Fibroblast of skin of back (primary cell): ENCODE measurements at places on chromosomes 12 and 14.
A peak's percentile ranks its signal among the peaks of the same experiment; 100 is the strongest.

DNA sequence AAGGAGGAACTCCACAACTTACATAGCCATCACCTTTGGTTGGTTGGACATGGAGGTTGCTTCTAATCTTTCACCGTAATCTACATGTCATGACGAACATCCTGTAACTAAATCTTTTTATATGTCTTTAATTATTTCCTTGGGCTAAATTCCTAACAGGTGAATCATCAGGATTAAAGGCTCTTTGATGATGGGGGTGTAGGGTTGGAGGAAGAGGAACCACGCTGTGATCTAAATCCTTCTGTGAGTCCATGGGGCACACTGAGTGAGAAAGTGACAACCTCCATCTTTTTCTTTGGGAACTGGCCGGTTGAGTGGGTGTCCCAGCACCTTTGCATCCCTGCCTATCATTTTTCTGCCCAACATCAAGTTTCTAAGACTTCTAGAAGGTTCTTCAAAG, 31.1 kb upstream of the MAP1LC3B2 start:
- peak; percentile 80 for DNase-seq

- DNase-seq, result no peak
Measured at GRCh38 chr14:100065111-100065871, at the start of gene EVL. TSS of gene EVL (plus strand) at chr14:100065422. CDS start at chr14:100065501, 79 bp downstream.

- no peak for DNase-seq
Measured at GRCh38 chr12:119328111-119328510, 6.4 kb upstream of the CCDC60 start.

DNA sequence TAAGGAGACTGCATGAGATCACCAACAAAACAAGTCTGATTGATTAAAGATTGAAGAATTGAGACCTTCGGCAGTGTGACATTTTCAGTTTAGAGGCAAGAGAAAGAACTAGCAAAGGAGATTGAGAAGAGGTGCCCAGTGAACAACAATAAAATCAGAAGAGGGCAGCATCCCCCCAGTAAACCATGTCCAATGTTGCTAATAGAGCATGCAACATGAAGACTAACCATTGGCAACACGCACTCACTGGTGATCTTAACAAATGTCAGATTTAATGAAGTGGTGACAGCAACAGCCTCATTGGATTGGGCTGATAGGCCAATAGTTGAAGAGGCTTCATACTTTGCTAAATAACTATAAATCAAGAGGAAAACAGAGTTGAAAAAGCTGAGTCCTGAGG, 20.7 kb upstream of the TAS2R14 start:
- DNase-seq, result no peak

DNA sequence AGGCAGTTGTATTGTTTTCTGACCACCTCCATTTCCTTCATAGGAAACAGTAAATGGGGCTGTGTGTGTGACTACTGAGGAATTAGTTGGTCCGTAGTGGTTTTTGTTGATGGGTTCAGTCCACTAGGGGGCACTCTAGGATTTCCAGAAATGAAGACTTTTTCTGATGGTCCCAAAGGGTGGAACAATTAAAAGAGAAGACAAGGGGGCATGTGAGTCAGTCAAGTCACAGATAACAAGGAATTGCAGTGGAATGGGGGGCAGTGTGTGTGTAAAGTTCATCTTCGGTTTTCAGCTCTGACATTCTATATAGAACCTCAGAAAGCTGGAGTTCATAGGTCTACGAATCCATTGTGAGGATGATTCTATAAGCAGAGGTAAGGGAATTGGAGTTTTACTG, 186.6 kb upstream of the OR4E1 start:
- DNase-seq, result peak; percentile 1

DNA sequence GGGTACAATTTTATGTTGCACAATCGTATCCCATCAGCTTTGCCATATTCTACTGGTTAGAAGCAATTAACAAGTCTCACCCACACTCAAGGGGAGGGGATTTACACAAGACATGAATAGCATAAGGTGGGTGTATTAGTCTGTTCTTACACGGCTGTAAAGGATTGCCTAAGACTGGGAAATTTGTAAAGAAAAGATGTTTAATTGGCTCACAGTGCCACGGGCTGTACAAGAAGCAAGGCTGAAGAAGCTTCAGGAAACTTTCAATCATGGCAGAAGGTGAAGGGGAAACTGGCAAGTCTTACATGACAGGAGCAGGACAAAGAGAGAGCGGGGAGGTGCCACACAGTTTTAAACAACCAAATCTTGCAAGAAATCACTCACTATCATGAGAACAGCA, 231.8 kb upstream of the AMIGO2 start:
- no peak for DNase-seq

DNA sequence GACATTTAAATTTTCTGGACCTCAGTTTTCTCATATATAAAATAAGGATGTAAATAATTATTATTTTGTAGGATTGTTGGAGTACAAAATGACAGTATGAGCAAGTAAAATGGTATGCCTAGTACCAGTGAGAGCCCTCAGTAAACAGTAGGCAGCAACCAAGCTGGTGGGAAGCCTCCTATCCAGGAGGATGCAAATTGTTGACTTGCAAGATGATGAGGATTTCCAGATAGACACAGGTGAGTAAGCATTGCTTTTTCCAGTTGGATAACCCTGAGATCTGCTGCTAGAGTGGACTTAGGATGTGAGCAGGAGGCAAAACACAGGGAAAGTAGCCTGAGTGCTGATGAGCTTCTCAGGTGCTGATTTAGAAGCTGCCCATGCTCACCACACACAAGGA, 28.2 kb upstream of the AMIGO2 start:
- no peak for DNase-seq

DNA sequence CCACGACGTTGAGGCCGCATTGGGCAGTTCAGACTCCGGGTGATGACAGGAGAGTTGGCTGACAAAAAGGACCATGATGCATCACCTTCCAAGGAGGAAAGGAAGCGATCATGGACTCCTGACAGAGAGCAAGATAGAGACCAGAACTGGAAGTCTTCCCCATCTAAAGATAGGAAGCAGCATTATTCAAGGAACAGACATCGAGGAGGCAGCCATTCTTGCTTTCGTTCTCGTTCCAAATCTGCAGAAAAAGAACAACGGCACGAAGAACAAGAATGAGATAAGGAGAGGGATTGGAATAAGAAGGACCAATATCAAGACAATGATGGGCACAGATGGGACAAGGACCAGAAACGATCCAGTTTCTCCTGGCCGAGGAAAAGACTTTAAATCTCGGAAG, 27.1 kb upstream of the KRT77 start:
- DNase-seq, result no peak

- DNase-seq, result peak; percentile 33
Measured at GRCh38 chr14:72476657-72477499, 417.0 kb downstream of the DPF3 start.
